B cell (primary cell): ENCODE measurements at places on chromosomes 3 and 15.

DNA sequence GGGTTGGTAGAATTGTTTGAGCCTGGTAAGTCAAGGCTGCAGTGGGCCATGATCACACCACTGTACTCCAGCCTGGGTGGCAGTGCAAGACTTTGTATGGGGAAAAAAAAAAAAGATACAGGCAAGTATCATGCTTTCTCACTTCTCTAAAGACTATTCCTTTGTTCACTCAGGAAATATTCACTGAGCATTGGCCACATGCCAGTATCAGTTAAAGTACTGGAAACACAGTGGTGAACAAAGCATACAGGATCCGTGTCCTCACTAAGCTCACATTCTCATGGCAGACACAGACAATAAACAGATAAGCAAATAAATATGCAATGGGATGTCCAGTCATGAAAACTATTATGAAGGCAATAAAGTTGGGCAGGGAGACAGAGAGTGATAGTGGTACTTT is 5.1 kb upstream of the MTHFS start:
- H3K36me3 ChIP-seq, result no peaks in the 10 kb centered on the region
- H3K4me3 ChIP-seq, result no peak overlapping the region
- no peak for DNase-seq
- H3K27ac ChIP-seq, result no peak overlapping the region
- no peaks in the 10 kb centered on the region for H3K27me3 ChIP-seq
- peaks cover 10% of the 10 kb centered on the region for H3K4me1 ChIP-seq

DNA sequence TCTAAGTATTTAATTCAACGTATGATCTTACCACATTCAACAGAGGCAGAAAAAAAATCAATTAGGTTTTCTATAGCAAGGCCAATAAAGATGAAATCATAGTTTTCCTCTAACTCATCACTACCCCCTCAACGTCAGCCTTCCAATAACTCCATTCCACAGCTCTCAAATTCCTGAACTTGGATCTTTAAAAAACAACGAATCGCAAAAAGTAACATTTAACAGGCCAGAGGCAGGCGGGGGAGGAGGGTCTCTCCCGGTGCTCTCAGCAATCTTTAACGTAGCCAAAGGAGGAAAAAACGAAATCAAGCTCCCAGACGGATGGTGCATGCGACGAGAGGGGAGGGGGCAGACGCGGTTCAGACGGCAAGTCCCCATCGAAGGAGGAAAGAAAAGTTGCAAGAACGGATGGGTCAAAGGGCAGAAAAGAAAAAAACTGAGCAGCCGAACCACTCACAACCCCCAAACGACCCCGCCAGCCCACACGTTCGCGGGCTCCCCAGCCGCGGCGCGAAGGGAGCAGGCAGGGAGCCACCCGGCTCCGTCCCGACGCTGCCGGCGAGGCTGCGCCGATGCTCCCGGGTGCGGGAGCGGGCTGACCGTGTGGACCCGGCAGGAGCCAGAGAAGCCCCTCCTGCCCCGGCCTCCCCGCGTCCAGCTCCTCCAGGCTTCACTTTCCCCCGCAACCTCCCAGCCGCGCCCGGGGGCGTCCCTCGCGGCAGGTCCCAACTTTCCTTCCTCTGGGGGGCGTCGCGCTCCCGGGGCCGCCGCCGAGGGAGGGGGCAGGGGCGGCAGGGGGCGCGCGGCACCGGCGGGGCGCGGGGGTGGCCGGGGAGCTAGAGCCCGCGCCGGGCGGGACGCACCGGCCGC is 703 bp downstream of the PEAK1 start:
- H3K27me3 ChIP-seq, result no peaks in the 10 kb centered on the region
- H3K4me3 ChIP-seq, result peak overlapping the region; percentile 84
- H3K36me3 ChIP-seq, result peaks cover 3% of the 10 kb centered on the region
- DNase-seq, result no peak

GRCh38 chr15:58628206-58628947 is 121.1 kb downstream of the ADAM10 start:
- peaks cover 24% of the 10 kb centered on the region for H3K36me3 ChIP-seq
- no peaks in the 10 kb centered on the region for H3K27me3 ChIP-seq
- H3K4me3 ChIP-seq, result peak overlapping the region; percentile 32
- H3K27ac ChIP-seq, result peak overlapping the region; percentile 74

DNA sequence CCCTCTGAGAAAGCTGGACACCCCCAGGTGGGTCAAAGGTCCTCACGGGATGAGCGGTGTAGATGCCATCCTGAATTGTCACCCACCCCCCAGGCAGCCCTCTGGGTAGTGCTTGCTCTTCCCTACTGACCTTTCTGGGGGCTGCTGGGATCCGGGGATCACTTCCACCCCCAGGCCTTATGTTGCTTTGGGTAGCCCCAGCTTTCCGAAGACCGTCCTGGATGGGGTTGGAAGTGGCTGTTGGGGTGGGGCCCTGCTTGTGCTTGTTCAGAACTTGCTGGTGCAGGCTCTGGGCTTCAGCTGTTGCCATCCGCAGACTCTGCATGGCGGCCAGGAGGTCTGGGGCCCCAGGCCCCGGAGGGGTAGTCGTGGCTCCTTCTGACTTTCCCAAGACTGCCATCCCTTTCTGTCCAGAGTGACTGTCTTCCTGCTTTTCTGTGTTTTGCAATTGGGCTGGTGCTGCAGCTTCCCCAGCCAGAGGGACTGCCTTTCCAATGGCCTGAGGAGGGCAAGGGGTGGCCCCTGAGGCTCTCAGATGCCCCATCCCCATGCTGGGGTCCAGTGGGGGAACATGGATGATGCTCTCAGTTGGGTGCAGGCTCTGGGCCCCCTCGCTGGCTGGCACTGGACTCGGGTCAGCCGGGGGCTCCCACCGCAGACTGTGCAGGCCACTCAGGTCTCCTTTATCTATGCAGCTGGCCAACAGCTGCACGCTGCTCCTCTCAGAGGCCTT is 6.3 kb downstream of the XIRP1 start:
- H3K27ac ChIP-seq, result no peak overlapping the region
- no peak overlapping the region for H3K4me3 ChIP-seq
- no peak for DNase-seq
- no peaks in the 10 kb centered on the region for H3K36me3 ChIP-seq

DNA sequence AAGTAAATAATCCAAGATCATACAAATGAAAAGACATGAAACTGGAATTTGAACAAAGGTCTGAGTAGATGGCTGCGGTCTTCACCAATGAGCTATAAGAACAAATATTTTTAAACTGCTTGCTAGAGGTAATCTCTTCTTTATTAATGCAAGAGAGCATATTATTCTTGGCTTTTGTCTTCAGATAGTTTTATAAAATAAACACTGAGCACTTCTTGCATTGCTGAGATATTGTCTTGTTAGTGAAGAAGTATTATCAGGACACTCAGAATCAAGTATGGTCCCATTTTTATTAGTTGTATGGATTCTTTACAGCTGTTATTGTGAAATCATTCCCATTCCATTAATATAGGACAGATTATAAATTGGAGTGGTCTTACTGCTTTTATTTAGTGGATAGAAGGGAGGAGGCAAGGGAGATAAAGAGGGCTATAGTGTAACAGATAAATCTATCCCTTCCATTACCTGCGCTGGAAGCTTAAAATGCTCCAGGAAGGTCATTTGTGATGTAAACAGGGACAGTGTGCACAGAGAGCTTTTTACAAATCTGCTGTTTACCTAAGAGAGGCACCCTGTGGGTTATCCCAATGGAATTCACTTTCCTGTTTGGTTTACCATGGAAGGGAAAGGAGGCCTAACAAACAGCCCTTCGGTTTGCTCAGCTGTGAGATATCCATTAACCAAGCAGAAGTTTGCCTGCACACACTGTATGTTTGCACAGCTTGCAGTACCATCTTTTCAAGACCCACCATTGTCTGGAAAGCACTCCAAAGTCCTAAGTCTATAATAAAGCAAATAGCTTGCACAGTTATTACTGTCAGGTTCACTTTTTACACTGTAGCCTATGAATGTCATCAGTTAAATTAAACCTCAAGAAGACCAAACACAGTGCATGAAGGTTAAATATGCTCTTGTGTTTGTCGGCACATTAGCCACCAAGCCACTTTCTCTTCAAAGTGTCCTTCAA is 347.7 kb upstream of the TGFBR2 start:
- no peak for DNase-seq
- H3K4me3 ChIP-seq, result no peak overlapping the region
- H3K27ac ChIP-seq, result no peak overlapping the region
- H3K36me3 ChIP-seq, result no peaks in the 10 kb centered on the region
- H3K4me1 ChIP-seq, result peaks cover 7% of the 10 kb centered on the region
